Kidney glomerular epithelial cell (primary cell): ENCODE measurements at places on chromosomes 12 and 14.

DNA sequence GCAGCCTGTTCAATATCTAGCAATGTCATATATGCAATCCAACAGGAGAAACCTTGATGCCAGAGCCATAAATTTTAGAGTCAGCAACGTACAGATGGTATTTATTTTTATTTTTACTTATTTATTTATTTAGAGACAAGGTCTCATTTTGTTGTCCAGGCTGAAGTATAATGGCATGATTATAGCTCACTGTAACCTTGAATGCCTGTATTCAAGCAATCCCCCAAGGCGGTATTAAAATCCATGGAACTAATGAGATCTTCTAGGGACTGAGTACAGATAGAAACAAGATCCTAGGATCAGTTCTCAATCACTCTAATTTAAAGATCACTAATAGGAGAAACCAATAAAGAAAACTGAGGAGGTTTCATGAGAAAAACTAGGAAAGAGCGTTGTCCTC lies 89.3 kb downstream of the SLCO1B1 start:
- DNase-seq, result no peak

- DNase-seq, result no peak
Measured at GRCh38 chr12:24880732-24881131, 68.2 kb downstream of the BCAT1 start.

DNA sequence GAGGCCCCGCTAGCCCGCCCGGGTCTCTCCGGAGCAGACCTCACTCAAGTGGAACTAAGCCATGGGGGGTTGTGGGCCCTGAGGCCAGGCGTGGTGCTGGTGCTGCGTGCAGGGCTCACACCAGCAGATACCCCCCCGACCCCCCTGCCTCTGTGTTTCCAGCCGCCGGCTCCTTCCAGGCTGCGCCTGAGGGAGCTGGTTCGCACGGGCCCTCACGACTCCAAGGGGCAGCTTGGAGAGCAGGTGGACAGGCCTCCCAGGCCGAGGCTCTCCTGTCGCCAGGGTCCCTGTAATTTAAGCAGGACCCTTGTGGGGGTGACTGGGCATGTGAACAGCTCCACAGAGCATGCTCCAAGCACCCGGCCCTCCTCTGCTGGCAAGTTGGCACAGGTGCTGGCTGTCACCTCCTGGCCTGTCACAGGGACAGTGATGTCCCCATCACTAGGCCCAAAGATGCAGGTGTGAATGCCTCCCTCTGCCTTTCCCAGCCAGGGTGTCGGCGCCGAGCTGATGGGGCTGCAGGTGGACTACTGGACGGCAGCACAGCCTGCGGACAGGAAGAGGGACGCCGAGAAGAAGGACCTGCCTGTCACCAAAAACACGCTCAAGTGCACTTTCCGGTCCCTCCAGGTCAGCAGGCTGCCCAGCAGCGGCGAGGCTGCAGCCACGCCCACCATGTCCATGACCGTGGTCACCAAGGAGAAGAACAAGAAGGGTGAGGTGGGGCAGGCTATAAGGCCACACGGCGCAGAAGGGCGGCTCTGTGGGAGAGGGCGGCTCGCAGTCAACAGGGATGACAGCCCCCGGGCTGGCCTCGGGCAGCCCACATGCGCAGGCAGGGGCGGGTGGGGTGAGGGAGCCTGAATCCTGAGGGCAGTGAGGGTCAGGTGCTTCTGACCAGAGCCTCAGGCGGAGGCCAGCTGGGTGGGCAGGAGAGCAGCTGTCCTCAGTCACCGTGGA lies 5.9 kb upstream of the TEX22 start:
- no peak for DNase-seq

GRCh38 chr12:41367726-41368405 lies 179.7 kb downstream of the PDZRN4 start:
- DNase-seq, result no peak

- no peak for DNase-seq
Measured at GRCh38 chr12:26496170-26496569, 300.8 kb downstream of the SSPN start.

- DNase-seq, result no peak
Measured at GRCh38 chr14:105627701-105628100, 101.3 kb downstream of the TMEM121 start.

- DNase-seq, result no peak
Measured at GRCh38 chr14:85057221-85057620, 472.7 kb upstream of the FLRT2 start.

DNA sequence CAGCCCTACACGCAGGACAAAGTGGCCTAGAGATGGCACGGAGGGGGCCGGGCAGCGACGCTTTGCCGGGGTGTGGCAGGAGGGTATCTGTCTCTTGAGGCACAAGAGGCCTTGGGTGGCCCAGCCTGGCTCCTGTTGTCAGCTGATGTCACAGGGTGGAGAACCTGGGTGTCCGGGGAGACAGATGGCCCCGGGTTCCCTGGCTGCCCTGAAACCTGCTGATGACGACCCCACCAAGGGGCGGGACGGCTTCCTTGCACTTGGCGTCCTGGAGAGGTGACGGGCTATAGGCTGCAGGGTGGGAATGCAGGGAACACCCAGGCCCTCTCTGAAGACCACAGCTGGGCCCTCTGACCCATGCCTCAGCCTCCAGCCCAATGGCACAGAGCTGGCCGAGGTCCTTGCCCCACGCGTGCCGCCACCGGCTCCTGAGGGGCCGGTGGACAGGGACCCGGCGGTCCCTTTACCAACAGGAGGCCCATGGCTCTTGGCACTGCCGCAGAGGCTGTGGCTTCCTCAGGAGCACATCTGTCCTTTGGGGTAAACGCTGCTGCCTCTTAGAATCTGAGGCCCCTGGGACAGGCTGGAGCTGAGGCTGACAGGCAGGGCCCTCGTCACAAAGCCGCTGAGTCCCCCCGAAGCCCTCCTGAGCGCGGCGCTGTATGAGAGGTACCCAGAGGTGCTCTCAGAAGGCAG lies 16.4 kb downstream of the TRMT61A start:
- DNase-seq, result no peak

DNA sequence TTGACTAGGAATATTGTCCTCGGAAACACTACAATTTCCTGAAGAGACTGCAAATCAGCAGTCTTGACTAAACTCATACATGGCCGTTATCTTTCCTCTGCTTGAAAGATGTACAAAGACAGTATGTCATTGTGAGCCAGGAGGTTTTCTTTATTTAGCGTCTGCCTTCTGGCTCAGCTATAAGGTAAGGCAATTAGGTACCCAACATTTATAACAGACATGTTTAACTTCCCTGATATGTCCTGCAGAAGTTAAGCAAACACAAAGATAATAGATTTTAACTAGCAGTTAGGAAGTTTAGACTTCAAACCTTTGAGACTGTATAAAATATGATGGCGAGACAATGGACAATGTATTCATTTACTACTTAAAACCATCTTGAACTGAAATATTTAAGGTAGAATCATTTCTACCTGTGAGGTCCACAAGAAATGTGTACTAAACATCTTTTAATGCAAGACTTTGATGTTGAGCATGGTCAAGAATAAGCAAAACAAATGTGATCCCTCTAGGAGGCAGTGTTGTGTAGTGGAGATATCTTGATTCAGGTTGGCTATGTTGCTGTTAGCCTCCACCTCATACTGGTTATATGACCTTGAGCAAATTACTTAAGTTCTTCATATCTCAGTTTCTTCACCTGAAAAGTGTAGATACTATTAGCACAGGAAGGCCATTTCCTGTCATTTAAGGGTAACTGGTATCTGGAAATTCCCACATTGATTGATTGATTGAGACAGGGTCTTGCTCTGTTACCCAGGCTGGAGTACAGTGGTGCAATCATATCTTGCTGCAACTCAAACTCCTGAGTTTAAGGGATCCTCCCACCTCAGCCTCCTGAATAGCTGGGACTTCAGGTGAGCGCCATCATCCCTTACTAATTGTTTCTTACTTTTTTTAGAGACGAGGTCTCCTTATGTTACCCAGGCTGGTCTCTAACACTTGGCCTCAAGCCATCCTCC lies 96.3 kb upstream of the EEA1 start:
- DNase-seq, result peak; percentile 70

GRCh38 chr14:31243860-31244259 lies 36.3 kb upstream of the HECTD1 start:
- no peak for DNase-seq

DNA sequence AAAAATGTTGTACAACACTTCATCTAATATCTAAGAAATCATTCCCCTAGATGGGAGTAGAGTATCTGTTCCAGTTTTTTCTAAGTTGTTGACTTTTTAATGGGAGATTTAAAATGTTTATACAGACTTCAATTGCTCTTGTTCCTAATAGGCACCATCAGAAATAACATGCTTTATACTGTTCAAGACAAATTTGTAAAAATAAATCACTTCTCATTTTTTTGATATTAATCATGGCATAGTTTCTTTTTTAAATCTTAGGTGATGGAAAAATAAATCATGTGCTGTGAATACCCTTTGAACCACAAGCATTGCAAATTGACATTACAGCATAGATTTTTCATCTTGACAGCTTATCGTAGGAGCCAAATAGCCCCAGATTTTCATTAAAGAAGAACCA lies 473.5 kb upstream of the MGAT4C start:
- DNase-seq, result no peak

DNA sequence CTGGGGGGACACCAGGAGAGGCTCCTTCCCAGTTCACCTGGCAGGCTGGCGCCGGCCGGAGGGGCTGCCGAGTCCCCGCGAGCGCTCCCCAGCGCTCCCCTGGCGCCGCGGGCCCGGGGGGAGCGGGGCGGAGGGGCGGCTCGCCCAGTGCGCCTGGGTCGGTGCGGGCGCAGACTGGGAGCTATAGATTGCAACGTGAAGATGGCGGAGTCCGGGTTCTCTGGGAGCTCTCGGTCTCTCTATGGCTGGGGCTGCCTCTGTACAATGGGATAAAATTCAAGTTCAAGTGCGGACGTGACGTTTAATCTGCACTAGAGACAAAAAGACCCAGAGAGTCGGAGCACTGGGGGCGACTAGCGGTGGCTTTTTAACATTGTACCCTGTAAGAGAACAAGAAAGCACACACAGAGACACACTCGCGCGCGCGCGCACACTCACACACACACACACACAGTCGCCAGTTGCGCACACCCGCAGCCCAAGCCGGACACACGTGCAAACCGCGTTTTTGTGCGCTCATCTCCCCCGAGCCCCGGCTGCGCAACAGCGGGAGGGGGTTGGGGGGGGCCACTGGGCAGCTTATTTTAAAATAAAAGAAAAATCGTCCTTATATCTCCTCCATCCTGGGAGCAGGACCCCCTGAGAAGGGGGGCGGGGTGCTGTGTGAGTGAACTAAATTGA lies at the start of gene BCL11B:
TSS of gene BCL11B (minus strand) at position 247 of the 681 bp plus-strand sequence. CDS start 979 bp downstream, outside the sequence.
- DNase-seq, result peak; percentile 92

GRCh38 chr12:38515912-38516311 lies 199.3 kb downstream of the ALG10B start:
- no peak for DNase-seq

DNA sequence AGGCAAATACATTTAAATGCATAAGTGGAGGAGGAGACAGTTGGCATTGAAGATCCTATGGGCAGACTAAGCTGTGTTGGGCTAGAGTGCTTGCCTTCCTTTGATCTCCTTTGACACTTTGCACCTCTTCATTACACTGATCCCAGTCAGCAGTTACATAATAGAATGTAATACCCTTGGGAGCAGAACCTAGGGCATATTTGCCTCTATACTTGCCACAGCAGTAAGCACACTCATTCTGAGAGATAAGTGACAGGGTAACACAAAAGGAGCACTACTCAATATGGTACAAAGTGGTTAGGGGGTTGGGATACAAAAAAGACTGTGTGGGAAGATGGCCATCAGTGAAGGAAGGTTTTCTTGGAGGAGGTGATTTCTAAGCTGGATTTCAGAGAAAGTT lies 9.0 kb downstream of the MARS1 start:
- DNase-seq, result no peak

GRCh38 chr14:58725871-58726270 lies 88.1 kb downstream of the DACT1 start:
- no peak for DNase-seq

DNA sequence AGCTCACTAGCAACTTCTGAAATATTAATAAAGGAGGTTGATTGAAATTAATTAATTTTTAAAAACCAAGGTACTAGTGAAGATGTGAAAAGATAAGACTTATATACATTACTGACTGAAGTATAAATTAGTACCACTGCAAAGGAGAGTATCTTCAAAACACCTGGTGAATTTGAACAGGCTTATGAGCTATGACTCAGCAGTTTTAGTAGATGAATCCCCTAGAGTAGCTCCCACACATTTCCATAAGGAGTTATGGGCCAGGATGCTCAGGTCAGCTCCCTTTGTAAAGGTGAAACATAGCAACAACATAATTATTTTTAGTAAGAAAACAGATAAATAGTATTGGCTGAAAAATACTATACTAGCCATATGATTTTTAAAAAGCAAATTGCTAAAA lies 218.6 kb downstream of the SYT1 start:
- DNase-seq, result no peak

DNA sequence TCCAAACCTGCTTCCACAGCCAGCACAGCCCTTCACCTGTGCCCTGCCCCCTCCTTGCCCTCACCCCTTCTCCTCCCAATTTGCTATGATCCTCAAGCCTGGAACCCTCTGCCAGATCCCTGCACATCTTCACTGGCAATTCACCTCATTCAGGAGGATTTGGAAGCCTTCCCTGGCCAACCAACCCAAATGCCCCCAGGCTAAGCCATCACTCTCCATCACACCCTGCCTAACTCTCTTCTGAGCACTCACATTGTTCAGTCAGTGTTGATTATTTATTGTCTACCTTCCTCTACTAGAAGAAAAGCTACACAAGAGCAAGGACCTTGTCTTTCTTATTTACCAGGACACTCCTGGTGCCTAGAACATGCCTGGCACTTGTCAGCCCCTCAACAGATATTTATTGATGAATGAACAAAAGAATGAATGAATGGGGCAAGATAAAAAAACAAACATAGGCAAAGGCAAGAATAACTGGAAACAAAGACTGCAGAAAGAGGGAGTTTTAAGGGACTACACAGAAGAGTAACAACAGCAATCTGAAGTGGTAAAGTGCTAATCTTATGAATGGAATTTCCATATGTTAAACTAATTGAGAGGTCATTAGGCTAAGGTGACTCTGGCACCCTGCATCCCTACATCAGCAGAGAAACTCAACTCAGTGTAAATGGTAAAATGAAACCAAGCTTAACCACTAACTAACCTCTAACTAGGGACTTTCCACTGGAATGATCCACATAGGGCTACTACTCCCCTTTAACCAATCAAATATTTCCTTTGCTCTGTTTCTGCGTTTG lies 33.4 kb downstream of the TMTC1 start:
- no peak for DNase-seq
